Activated T-helper 1 cell treated with anti-CD3 and anti-CD28 coated beads, Interleukin-2, amount 50 U/mL, for 16 hours (primary cell): ENCODE measurements at places on chromosomes 4 and X.

- no peak for DNase-seq
Measured at GRCh38 chr4:184856277-184856609, 30.5 kb upstream of the ACSL1 start.

DNA sequence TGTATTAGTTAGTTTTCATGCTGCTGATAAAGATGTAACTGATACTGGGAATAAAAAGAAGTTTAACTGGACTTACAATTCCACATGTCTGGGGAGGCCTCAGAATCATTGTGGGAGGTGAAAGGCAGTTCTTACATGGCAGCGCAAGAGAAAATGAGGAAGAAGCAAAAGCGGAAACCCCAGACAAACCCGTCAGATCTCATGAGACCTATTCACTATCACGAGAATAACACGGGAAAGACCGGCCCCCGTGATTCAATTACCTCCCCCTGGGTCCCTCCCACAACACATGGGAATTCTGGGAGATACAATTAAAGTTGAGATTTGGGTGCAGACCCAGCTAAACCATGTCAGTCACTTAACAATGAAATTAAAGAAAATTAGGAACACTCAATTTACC is 499.1 kb downstream of the FSTL5 start:
- no peak for DNase-seq

GRCh38 chrX:118497180-118497818 is 1.7 kb downstream of the DOCK11 start:
- no peak for DNase-seq

GRCh38 chrX:109954333-109954732 is 48.6 kb upstream of the TMEM164 start:
- no peak for DNase-seq

DNA sequence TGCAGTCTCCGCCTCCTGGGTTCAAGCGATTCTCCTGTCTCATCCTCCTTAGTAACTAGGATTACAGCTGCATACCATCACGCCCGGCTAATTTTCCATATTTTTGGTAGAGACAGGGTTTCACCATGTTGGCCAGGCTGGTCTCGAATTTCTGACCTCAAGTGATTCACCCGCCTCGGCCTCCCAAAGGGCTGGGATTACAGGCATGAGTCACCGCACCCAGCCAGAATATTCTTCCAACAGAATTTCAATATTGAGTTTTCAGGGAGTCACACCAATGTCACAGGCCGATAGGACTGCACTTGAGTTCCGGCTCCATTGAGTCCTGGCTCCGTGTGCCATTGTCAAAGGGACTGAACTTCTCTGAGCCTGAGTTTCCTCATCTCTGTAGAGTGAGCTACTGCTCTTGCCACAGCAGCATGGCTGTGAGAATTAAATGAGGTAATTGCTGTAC is 82.9 kb downstream of the CLCN4 start:
- no peak for DNase-seq

DNA sequence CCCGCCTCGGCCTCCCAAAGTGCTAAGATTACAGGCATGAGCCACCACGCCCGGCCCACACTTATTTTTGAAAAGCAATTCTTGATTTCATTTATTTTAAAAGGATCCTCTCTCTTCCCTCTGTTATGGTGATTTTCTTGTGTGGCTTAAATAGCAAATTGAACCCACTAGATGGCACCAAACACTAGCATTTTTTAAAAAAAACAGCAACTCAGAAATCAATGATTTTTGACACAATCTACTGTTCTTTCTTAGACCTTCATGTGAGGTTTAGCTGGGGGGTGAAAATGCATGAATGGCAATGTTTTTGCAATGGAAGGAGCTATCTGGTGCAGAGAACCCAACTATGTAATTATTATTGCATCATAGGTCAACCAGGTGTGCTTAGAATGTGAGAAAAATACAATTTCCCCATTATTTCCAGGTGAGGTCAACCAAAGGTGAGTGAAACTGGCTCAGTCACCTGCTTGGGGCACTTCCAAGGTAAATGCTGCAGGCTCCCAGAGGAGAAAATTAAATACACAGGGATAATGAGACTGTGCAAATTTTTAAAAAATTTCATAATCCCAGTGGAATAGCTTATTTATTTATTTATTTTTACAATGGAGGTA is 226.7 kb upstream of the PRKX start:
- DNase-seq = no peak

- DNase-seq = no peak
Measured at GRCh38 chr4:97123573-97123972, 1019.7 kb downstream of the STPG2 start.

GRCh38 chrX:132591719-132592275 is 103.0 kb upstream of the MBNL3 start:
- no peak for DNase-seq

DNA sequence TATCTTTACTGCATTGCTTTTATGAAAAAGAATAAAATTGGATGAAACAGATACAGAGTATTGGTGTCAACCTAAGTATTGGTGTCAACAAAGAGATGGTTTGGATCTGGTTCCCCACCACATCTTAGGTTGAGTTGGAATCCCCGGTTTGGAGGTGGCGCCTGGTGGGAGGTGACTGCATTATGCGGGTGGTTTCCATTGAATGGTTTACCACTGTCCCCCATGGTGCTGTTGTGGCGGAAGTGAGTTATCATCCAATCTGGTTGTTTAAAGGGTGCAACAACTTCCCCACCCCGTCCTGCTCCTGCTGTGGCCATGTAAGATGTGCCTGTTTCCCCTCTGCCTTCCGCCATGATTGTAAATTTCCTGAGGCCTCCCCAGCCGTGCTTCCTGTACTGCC is 52.8 kb upstream of the CD99 start:
- no peak for DNase-seq

DNA sequence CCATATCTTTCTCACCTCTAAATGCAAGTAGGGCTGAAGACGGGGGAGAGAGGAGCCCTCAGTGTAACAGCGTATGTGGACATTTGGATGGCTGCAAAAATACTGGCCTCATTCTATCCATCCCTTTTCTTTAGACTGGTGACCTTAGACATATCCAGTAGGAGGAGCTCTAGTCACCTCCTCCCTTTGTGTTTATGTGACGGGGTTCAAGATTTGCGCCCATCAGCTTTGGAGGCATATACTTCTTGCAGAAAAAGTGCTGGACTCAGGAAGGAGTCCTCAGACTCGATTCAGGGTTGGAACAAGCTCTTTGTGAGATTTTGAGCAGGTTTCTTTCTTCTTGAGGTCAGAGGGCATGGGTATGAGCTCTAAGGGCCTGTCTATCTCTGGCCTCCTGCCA is 86.2 kb downstream of the MAMLD1 start:
- no peak for DNase-seq

DNA sequence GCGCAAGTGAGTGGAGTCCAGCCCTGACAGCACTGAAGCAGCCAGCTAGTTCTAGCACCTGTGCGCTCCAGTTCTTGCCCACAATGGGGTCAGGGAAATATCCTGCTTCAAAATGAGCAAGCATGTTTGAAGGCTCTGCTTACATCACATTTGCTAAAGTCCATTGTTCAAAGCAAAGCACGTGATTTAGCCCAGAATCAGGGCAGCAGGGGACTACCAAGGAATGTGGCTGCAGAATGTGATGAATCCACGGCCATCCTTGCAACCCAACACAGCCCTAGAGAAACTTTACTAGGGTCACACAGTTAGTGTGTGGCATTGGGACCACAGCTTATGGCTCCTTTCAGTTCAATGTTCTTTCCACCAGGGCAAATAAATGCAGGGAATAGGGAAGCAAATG is 47.3 kb upstream of the SMIM31 start:
- DNase-seq = no peak

- DNase-seq = no peak
Measured at GRCh38 chr4:7959078-7959477, 19.4 kb upstream of the AFAP1 start.

DNA sequence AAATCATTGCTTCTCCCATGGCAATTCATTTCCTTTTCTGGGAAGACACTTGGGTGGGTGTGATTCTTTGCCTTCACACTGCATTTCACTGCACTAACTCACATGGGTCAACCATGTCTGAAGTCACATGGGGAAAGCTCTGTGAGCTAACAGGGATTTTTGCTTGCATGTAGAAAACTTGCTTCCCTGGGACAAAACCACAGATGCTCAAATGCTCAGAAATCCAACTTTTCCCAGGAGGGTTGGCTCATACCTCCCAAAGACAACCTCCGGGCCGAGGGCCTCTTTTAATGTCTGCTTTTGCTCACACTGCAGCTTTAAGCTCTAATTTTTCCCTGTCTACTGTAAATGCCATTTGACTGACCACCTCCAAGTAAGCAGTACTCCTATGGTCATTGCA is 1695.2 kb downstream of the STIM2 start:
- DNase-seq = no peak

DNA sequence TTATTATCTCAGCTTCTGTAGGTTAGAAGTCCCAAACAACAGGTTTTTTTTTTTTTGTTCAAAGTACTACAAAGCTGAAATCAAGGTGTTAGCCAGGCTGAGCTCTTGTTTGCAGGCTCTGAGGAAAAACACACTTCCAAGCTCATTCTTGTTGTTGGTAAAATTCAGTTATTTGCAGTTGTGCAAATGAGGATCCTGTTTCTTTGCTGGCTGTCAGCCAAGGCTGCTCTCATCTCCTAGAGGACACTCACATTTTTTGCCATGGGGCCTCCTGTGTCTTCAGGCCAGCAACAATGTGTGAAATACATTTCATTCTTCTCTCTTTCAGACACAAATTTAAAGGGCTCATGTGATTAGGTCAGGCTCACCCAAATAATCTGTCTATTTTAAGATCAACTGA is 60.3 kb upstream of the HSD17B10 start:
- DNase-seq = no peak

DNA sequence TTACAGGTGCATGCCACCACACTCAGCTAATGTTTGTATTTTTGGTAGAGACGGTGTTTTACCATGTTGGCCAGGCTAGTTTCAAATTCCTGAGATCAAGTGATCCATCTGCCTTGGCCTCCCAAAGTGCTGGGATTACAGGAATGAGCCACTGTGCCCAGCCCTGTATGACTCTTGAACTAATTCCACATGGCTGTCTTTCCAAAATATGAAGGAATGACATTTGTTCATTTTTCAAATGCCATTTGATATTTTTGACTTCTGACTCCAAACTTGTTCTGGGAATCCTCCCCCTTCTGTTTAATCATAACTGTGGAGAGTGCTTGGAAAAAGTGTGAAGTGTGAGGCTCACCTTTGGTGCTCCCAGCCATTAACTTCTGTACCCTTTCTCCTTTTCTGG is 119.2 kb downstream of the NHS start:
- DNase-seq = no peak

- DNase-seq = no peak
Measured at GRCh38 chr4:87985097-87985886, 9.8 kb downstream of the SPP1 start.

DNA sequence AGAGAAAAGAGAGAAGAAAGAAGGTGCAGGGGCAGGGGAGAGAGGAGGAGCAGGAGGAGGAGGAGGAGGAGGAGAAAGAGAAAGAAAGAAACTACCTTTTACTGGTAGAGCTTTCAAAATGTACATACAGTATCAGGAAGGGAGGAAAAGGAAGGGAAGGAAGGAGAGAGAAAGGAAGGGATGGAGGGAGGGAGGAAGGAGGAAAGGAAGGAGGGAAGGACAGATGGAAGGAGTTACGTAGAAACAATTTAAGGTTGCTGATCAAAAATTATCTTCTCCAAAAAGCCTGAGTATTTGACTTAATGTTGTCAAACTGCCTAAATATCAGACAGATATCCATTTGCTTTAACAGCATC is 13.4 kb downstream of the TBC1D9 start:
- no peak for DNase-seq

DNA sequence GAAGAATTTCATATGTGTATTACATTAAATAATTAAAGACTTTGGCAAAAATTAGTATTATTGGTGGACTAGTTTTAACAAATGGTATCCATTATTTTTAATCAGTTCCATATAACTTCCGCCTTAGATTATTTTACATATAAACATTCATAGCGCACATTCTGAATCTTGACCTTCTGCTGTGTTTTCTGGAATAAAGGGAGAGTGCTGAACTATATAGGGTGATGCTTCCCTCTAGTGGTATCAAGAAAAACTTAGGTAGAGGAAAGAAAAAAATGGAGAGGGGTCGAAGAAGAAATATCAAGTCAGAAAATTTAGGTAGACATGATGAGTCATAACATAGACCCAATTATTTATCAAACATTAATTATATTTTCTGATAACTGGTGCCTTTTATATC is 155.6 kb upstream of the PACRGL start:
- DNase-seq = no peak

DNA sequence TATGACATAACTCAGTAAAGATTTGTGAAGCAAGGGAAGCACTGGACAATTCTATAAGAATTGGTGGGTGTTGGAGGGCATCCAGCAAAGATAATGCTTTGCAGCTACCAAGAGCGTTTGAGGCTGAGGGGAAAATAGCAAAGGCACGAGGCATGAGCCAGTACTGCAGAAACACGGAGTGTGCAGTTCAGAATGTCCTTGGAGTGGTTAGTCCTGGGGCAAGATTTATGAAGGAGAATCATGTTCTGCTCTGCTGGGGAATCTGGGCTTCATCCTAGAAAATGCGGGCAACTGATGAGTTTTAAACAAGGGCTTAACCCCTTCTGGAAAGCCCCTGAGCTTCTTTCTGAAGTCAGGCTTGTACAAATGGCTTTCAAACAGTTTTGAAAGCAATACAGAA is 452.5 kb downstream of the IL15 start:
- no peak for DNase-seq

DNA sequence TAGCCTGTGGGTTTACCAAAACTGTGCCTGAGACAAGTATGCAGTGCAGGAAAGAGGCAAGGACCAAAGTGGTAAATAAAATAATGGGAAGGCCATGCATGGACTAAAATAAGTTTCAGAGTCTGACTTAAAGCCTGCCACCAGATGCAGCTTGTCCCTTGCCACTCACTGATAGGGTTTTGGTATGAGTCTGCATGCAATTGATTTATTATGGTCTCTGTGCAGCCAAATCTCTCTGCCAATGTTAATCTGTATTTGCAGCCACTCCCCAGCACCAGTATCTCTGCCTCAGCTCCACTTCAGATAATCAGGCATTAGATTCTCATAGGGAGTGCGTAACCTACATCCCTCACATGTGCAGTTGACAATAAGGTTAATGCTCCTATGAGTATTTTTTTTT is 5.5 kb upstream of the FGF2 start:
- no peak for DNase-seq

DNA sequence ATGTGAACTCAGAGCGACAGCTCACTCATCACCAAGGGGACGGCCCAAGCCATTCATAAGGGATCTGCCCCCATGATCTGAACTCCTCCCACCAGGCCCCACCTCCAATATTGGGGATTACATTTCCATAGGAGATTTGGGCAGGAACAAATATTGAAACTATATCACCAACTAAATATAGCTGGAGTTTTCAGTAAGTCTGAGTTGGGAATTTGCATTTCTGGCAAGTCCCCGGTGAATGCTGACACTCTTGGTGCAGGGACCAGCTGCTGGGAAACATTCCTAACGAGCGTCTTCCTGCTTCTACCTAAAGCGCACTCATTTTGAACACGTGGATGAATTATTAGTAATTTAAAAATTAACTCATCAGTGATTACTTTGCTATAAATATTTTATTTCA is 13.2 kb downstream of the CLDN34 start:
- no peak for DNase-seq
